ENCODE measurements at places on chromosomes 5 and 9.

- H3K4me1 ChIP-seq: no peaks in the 10 kb centered on the region
- no peaks in the 10 kb centered on the region for H3K36me3 ChIP-seq
- no peak for DNase-seq
- no peaks in the 10 kb centered on the region for H3K27me3 ChIP-seq
- no peak overlapping the region for H3K4me3 ChIP-seq
Measured at GRCh38 chr5:122030251-122030650, 47.8 kb downstream of the LOX start.

DNA sequence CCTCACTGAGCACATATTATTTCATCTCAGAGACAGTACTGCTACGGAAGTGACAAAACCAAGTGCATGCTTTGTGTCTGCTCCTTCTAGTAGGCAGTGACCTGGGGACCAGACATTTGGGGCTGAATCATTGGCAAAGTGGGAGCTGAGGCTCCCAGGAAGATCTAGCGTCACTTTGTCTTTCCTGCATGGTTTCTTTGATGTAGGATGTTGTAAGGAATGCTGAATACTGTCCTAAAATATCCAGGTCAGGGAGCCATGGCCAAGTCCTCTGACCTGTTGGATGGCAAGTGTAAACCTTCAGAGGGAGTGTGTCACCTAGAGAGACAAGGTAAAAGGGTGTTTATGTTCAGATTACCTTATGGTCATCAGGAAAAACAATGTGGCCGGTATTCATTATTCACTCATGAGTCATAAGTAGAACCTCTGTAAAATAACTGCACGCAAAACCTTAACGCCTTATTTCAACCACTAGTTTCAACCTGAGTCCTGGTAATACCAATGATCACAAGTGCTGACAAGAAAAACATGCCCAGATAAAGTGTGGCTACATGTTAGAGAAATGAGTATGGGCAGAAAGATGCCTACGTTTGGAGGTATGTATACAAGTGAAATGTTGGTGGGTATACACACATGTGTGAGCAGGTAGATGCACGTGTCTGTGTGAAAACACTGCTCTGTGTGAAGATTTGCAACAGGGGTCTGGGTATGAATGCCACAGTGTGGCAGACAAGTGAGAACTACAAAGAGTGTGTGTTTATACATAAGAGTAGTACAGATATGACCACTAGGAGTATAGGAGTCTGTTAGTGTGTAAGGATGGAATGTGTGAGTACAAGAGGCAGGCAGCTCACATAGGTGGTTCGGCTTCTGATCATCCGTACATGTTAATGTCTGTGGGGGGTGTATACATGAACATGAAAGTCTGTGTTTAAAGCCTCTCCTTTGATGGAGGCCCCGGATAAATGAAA, 263.9 kb downstream of the SPOCK1 start:
- H3K36me3 ChIP-seq: no peaks in the 10 kb centered on the region
- no peaks in the 10 kb centered on the region for H3K27me3 ChIP-seq
- no peak overlapping the region for H3K27ac ChIP-seq
- no peaks in the 10 kb centered on the region for H3K4me1 ChIP-seq
- H3K4me3 ChIP-seq: no peak overlapping the region

GRCh38 chr9:114027863-114028465, 50.1 kb downstream of the AMBP start:
- H3K4me3 ChIP-seq: no peak overlapping the region
- no peaks in the 10 kb centered on the region for H3K36me3 ChIP-seq
- no peak overlapping the region for H3K27ac ChIP-seq
- no peaks in the 10 kb centered on the region for H3K27me3 ChIP-seq

DNA sequence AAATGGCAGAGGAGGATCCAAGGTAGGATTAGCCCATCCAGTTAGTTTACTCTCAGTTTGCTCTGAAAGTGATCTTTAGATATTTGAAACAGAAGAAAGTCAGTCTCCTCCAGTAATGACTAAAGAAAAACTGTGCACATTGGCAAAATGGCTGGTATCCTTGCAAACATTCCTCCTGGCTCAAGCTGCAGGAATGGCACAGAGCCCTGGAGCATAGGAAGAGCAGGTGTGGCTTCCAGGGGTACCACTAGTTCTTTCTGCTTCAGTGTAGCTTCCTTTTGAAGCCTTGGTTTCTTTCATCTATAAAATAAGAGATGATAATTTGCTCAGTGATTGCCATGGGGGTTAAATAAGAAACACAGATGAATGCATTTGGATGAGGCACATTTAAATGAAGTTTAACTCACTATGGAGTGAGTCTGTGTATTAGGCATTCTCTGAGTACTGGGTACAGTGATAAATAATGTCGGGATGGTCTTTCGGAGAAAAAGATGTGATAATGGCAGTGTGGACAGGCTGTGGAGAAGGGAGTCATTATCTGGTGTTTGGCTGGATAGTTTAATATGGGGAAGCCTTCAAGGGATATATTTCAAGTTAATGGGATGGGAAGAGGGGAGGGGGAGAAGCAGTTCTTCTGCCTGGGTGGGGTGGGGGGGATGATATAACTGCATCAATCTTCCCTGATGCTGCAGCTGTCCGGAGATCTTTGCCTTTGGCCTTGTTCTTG, 217.3 kb upstream of the KLF4 start:
- no peak overlapping the region for H3K4me3 ChIP-seq
- no peak overlapping the region for H3K27ac ChIP-seq
- H3K27me3 ChIP-seq: no peaks in the 10 kb centered on the region
- H3K36me3 ChIP-seq: no peaks in the 10 kb centered on the region

DNA sequence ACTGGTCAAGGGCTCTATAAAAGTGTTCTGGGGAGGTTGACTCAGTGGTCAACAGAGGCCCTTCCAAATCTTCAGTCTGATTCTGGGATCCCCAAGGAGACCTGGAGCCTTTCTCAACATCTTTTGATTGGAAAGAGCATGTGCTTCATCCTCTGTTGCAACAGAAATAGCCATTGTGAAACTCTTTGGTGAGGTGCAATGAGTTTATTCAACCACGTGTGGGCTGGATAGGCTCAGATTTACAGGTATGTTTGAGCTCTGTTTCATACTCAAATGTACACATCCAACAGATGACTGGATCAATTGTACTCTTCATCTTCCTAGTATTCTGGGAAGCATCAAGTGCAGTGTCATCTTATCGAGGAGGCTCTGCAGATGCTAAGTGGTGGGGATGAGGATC, 60.5 kb downstream of the CTSL start:
- H3K27ac ChIP-seq: no peak overlapping the region
- no peaks in the 10 kb centered on the region for H3K4me1 ChIP-seq
- no peaks in the 10 kb centered on the region for H3K36me3 ChIP-seq
- no peak overlapping the region for H3K4me3 ChIP-seq
- no peak for DNase-seq

- H3K27me3 ChIP-seq: no peaks in the 10 kb centered on the region
- no peak overlapping the region for H3K4me3 ChIP-seq
- peaks cover 40% of the 10 kb centered on the region for H3K4me1 ChIP-seq
- no peak overlapping the region for H3K27ac ChIP-seq
- DNase-seq: no peak
Measured at GRCh38 chr9:131582056-131582455, 36.7 kb downstream of the PRRT1B start.

GRCh38 chr5:149719666-149720065, 10.4 kb upstream of the PPARGC1B start:
- no peak for DNase-seq
- no peaks in the 10 kb centered on the region for H3K27me3 ChIP-seq
- no peak overlapping the region for H3K27ac ChIP-seq
- H3K36me3 ChIP-seq: no peaks in the 10 kb centered on the region
- H3K4me1 ChIP-seq: no peaks in the 10 kb centered on the region
- H3K4me3 ChIP-seq: no peak overlapping the region

DNA sequence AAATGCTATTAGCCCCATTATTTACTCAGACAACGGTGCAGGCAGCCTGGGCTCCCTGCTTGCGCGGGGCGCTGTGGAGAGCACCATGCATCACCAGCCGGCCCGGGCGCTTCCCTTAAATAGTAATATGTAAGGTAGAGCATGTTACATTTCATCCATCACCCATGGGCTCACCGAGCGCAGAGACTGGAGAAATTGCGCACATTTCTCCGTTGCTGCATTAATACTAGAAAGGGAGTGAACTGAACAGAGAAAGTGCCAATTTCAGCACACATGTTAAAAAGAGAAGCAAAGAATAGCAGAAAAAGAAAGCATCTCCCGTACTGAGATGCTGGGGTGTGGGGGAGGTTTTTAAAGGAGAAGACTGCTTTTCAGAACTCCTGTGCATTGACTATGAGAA, 400.3 kb downstream of the ZSWIM6 start:
- no peak overlapping the region for H3K27ac ChIP-seq
- H3K4me3 ChIP-seq: no peak overlapping the region
- no peaks in the 10 kb centered on the region for H3K4me1 ChIP-seq
- no peak for DNase-seq

DNA sequence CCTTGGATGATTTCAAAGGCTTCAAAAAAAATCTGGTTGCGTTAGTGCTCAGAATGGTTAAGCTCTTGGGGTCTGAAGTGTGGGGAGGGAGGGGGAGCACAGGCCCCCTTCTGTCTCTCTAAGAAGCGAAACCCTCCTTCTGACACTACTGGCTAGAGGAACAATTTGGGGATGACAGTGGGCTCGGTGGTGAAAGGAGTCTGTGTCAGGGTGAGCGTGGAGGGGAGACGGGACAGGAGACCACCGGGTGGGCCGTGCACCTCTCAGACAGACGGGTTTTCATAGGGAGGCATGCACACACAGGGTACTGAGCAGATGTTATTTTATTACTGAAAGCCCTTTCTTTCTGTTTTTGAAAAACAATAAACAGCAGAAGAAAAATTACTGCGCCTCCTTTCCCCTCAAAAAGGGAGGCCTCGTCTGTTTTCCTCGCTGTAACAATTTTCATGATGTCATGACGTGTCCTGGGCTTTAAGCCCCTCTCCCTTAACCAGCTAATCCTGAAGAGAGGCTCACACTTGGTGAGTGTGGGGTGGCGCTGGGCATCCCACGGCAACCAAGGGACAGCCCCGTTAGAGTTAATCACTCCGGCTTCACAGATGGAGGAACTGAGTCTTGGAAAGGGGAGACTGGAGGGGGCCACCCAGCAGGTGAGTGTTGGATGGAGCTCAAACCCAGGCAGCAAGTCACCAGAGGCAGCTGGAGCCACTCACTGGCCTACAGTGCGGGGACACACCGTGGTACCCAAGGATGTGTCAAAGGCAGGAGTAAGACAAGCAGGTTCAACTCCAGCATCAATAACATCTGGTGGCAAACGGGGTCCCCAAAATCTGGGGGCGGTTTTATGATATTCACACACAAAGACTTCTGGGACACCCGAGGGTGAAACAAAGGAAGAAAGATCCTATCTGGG, 53.4 kb downstream of the PTCH1 start:
- peaks cover 24% of the 10 kb centered on the region for H3K4me1 ChIP-seq
- no peaks in the 10 kb centered on the region for H3K27me3 ChIP-seq
- peak overlapping the region; percentile 45 for H3K4me3 ChIP-seq
- no peak overlapping the region for H3K27ac ChIP-seq
- H3K36me3 ChIP-seq: no peaks in the 10 kb centered on the region

GRCh38 chr5:160500786-160501779, 79.4 kb downstream of the PTTG1 start:
- no peak overlapping the region for H3K4me3 ChIP-seq
- no peak for DNase-seq
- no peaks in the 10 kb centered on the region for H3K36me3 ChIP-seq
- H3K27ac ChIP-seq: no peak overlapping the region

DNA sequence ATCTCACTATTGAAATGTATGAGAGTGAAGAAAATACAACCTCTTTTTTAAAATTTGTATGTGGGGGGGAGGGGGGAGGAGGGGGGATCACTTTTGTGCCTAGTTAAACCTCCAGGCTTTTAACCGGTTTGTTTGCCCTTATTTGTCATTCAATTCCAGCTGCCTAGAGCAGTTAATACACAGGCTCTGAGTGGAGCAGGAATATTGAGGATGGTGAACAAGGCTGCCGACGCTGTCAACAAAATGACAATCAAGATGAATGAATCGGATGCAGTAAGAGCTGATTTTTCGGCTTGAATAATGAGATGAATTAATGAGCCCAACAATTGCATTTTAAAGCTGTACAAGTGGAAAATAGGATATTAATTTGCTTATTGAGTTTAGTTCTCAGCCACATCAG, 28.7 kb upstream of the SNX24 start:
- no peak overlapping the region for H3K27ac ChIP-seq
- H3K27me3 ChIP-seq: no peaks in the 10 kb centered on the region
- no peaks in the 10 kb centered on the region for H3K36me3 ChIP-seq
- DNase-seq: no peak

- no peaks in the 10 kb centered on the region for H3K27me3 ChIP-seq
- DNase-seq: no peak
- H3K4me1 ChIP-seq: no peaks in the 10 kb centered on the region
- no peak overlapping the region for H3K4me3 ChIP-seq
- H3K27ac ChIP-seq: no peak overlapping the region
Measured at GRCh38 chr9:101427957-101428655, 7.5 kb downstream of the ALDOB start.

- H3K4me3 ChIP-seq: no peak overlapping the region
- H3K4me1 ChIP-seq: no peaks in the 10 kb centered on the region
- no peaks in the 10 kb centered on the region for H3K27me3 ChIP-seq
Measured at GRCh38 chr9:8649160-8649559, 849.6 kb upstream of the DMAC1 start.

GRCh38 chr5:30436691-30437090, 756.8 kb upstream of the CDH6 start:
- no peaks in the 10 kb centered on the region for H3K36me3 ChIP-seq
- H3K27me3 ChIP-seq: no peaks in the 10 kb centered on the region
- no peak overlapping the region for H3K27ac ChIP-seq
- no peaks in the 10 kb centered on the region for H3K4me1 ChIP-seq
- H3K4me3 ChIP-seq: no peak overlapping the region

GRCh38 chr5:139178589-139178917, 19.6 kb downstream of the SIL1 start:
- DNase-seq: no peak
- H3K4me1 ChIP-seq: no peaks in the 10 kb centered on the region
- no peaks in the 10 kb centered on the region for H3K36me3 ChIP-seq
- no peaks in the 10 kb centered on the region for H3K27me3 ChIP-seq
- no peak overlapping the region for H3K27ac ChIP-seq
- no peak overlapping the region for H3K4me3 ChIP-seq

- H3K36me3 ChIP-seq: no peaks in the 10 kb centered on the region
- H3K4me1 ChIP-seq: no peaks in the 10 kb centered on the region
- no peaks in the 10 kb centered on the region for H3K27me3 ChIP-seq
- no peak overlapping the region for H3K4me3 ChIP-seq
Measured at GRCh38 chr5:12277504-12278192, 373.4 kb upstream of the CTNND2 start.

- H3K27ac ChIP-seq: no peak overlapping the region
- no peaks in the 10 kb centered on the region for H3K27me3 ChIP-seq
- H3K4me3 ChIP-seq: no peak overlapping the region
- no peaks in the 10 kb centered on the region for H3K36me3 ChIP-seq
- peaks cover 9% of the 10 kb centered on the region for H3K4me1 ChIP-seq
Measured at GRCh38 chr5:177476531-177477233, 3.2 kb upstream of the DBN1 start.

GRCh38 chr5:60521376-60522291, 178.3 kb downstream of the DEPDC1B start:
- H3K4me1 ChIP-seq: no peaks in the 10 kb centered on the region
- H3K27ac ChIP-seq: no peak overlapping the region
- no peak for DNase-seq
- no peak overlapping the region for H3K4me3 ChIP-seq
- H3K27me3 ChIP-seq: no peaks in the 10 kb centered on the region

- H3K27ac ChIP-seq: no peak overlapping the region
- peaks cover 10% of the 10 kb centered on the region for H3K4me1 ChIP-seq
- DNase-seq: no peak
- H3K36me3 ChIP-seq: no peaks in the 10 kb centered on the region
- no peak overlapping the region for H3K4me3 ChIP-seq
Measured at GRCh38 chr5:170636206-170636605, 132.4 kb downstream of the KCNIP1 start.

- no peak for DNase-seq
Measured at GRCh38 chr5:130168211-130168610, 263.9 kb downstream of the CHSY3 start.

- no peaks in the 10 kb centered on the region for H3K27me3 ChIP-seq
- no peak for DNase-seq
- H3K27ac ChIP-seq: no peak overlapping the region
- H3K36me3 ChIP-seq: no peaks in the 10 kb centered on the region
- no peak overlapping the region for H3K4me3 ChIP-seq
Measured at GRCh38 chr5:94463739-94464138, 154.7 kb downstream of the KIAA0825 start.
